ENCODE measurements at places on chromosomes 7 and 10.

GRCh38 chr7:15834446-15834845 is 148.0 kb upstream of the MEOX2 start:
- DNase-seq = no peak

- DNase-seq = no peak
Measured at GRCh38 chr7:147413557-147413870, 1177.1 kb upstream of the C7orf33 start.

DNA sequence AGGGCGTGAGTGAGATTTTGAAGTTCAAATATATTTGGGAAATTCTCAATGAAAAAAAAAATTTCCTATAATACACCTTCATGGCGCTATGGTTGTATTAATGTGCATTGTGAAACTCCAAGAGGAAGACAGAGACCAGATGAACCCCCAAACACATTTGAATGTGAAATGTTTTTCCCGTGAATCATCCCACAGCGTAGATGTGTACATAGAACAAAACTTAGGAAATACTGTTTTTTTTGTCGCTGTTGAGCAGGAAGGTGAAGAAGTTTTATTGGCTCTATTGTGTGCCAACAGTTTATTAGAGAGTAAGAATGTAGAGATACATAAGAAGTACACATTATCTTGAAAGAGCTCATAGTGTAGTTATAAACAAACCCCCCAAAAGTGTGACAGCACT is 134.0 kb downstream of the KCND2 start:
- no peak for DNase-seq

GRCh38 chr10:11276449-11276990 is 258.8 kb downstream of the CELF2 start:
- DNase-seq = no peak
